ENCODE measurements at places on chromosomes 2 and 18.

DNA sequence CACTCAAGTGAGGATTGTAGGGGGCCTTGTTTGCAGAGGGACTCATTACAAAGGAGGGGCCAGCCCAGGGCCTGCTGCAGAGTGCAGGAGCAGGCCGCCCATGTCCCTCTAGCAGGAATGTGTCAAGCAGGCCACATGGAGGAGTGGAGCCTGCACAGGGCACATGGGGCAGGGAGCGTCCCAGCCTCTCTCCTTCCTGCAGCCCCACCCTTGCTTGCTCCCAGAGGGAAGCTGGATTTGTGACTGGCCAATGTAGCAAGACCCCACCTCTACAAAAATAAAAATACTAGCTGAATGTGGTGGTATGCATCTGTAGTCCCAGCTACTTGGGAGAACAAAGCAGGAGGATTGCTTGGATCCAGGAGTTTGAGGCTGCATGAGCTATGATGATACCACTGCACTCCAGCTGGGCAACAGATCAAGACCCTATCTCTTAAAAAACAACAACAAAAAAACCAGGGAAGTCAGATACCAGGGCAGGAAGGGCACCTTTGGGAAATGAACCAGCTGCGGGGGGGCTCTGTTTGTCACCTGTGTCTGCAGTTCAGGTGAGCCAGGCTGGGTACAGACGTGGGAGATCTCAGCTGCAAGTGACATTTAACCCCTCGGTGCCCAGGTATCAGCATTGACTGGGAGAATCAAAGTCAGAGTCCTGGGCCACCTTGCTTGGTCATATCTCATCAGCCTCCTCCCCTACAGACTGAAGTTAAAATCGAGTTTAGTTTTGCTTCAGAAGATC lies 27.7 kb downstream of the IMPA2 start:
- DNase-seq: no peak

DNA sequence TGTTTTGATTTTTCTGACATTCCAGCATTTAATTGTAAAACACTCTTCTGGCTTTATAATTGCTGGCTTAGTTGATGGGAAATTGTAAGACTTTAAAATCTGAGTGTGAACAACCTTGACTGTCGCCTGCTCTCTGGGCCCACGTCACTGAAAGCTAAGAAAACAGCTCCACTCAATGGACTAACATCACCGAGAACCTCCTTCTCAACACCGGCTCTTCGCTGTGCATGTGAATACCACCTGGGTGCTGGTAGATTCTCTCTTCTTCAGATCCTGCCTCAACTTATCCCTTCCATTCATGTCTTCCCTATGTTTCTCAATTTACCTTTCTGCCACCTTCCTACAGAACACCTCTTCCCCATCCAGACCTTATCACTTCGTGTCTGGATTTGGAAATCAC lies 523.1 kb upstream of the ID2 start:
- DNase-seq: no peak

DNA sequence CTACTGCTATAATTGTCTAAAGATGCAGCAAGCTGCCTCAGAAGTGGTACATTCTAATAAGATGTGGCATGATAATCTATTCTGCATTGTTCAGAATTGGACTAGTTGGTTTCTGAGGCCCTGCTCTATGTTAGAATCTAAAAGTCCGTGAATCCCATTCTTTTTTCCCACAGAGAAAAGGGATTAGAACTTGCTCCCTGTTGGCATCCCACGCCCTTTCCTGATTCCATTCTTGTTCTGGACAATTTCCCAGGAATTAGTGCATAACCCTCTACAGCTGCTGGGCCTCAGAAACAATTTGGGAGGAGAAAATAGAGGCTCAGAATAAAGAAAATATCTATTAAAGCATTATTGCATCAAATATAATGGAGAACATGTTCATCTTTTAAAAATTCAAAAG lies 282.7 kb downstream of the NRXN1 start:
- DNase-seq: no peak

- no peak for DNase-seq
Measured at GRCh38 chr2:135056790-135057189, 4.7 kb downstream of the RAB3GAP1 start.

- no peak for DNase-seq
Measured at GRCh38 chr2:37865640-37866039, 59.4 kb upstream of the RMDN2 start.

- DNase-seq: no peak
Measured at GRCh38 chr2:108803045-108803736, 16.6 kb downstream of the CCDC138 start.

- DNase-seq: no peak
Measured at GRCh38 chr2:204019572-204020501, 83.3 kb downstream of the ICOS start.

DNA sequence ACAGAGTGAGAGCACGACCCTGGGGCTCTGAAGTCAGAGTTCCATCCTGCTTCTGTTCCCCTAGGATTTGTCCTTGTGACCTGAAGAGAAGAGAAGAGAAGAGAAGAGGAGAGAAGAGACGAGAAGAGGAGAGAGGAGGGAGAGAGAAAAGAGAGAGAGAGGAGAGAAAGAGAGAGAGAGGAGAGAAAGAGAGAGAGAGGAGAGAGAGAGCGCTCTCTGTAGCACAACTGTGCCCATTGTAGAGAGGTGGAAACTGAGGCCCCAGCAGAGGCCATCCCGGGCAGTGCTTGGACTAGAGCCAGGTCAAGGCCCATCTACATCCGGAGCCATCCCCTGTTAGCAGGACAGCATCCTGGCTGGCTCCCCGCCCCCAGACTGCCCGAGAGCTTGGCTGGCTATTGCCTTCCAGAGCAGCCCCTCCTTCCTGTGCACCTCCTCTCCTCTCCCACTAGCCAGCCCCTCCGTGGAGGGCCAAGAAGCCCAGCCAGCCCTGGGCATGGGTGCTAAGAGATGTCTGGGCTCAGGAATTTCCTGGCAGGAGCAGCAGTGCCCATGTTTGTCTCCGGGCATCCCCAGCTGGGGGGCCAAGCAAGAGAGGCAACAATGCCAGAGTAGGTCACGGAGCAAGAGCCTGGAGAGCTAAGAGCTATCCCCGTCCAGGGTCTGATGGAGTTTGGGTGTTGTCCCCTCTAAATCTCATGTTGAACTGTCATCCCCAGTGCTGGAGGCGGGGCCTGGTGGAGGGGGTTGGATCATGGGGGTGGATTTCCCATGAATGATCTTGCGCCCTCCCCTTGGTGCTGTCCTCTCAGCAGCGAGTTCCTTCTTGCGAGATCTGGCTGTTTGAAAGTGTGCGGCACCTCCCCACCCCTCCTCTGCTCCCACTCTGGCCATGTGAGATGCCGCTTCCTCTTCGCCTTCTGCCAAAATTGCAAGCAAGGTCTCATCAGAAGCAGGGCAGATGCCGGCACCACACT lies 18.2 kb upstream of the GPR55 start:
- DNase-seq: no peak

GRCh38 chr2:71812736-71813135 lies 334.9 kb downstream of the CYP26B1 start:
- DNase-seq: no peak

DNA sequence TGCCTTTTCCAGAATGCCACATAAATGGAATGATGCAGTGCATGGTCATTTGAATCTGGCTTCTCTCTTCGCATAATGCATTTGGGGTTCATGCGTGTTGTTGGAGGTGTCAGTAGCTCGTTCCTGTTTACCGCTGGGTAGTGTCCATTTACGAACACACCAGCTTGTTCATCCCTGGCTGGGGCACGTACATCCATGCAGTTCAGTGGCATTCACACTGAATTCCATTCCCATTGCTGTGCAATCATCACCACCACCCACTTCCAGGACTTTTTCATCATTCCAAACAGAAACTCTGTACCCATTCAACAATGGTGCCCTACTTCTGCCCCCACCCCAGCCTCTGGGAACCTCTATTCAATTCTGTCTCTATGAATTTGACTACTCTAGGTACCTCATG lies 14.7 kb upstream of the CIDEA start:
- no peak for DNase-seq

- no peak for DNase-seq
Measured at GRCh38 chr2:33009249-33009648, 62.5 kb downstream of the LTBP1 start.

DNA sequence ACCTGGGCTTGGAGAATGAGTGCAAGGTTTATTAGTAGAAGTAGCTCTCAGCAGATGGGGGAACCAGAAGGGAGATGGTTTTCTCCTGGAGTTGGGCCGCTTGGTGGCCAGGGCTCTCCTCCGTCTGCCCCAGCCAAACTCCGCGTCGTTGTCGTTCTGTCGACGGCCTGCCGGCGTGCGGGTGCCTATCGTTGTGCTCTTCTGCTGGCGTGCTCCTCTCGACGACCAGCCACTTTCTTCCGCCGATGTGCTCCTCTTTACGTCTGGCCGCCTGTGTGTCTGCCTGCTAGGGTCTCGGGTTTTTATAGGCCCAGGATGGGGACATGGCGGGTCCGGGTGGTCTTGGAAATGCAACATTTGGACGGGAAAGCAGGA lies 119.1 kb downstream of the BMPR2 start:
- DNase-seq: no peak

DNA sequence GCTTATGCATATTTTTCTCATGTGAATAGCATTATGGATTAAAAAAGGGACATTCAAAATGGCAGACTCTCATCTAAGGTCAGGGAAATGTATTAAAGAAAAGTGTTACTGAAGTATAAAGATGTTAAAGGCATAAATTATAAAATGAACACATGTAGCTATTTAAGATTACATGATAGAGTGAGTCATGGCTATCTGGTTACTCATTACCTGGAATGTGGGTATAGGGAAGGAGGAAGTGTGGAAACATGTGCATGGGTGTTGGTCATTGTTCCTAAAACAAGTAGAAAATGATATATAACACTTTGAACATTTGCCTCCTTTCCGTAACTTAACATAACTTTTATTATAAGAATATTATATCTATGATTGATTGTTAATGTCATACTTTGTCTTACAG lies 66.4 kb downstream of the MYO1B start:
- DNase-seq: no peak

DNA sequence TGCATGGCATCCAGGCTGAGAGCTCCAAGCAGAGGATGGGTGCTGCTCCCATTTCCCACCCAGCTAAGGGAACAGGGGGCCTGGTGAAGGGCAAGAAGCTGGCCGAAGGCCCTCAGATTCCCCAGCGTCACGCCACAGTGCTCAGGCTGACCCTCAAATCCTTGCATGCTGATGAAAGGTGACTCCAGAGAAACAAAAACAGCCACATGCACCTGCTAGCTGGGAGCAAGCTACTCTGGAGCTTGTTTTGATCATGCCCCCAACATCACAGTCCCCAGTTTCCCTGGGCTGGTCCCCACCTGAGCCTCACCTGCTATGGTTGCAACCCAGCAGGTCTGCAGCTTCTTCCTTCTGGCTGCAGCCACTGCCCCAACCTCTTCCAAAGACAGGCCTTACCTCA lies 13.3 kb downstream of the RAB11FIP5 start:
- no peak for DNase-seq

DNA sequence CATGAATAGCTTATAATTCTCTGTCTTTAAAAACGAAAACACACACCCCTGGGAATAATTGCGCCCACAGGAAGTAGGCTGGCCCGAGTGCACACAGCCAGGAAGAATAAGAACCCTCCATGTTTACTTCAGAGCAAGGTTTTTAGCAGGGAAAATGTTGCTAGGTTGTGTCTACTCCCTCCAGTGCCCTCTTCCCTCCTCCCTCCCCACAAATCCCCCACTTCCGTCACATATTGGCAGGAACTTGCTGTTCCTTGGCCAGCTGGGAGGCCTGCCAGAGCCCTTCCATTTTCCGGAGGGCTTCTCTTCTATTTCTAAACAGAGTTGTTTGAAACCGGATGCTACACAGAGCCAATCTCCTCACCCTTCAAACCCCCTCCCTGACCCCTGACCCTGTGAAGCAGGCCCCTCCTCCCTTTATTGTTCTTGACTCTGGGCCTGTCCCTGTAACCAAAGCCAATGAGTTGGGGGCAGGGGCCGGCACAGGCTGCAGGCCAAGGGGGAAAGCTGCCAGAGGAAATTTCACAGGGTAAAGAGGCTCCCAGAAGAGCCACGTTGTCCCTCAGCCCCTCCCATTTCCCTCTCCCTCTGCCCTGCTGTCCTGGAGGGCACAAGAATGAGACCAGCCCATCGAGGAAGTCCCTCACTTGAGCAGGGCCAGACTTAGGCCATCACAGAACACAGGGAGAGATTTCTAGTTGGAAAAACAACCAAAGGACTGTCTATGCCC lies 49.8 kb upstream of the LGALSL start:
- peak; percentile 96 for DNase-seq

GRCh38 chr18:76951456-76952247 lies 129.3 kb downstream of the ZNF236 start:
- DNase-seq: no peak

GRCh38 chr2:174485788-174486562 lies 854 bp downstream of the GPR155 start:
- DNase-seq: no peak

GRCh38 chr2:145751629-145752028 lies 1231.7 kb upstream of the ZEB2 start:
- DNase-seq: peak; percentile 40

- DNase-seq: no peak
Measured at GRCh38 chr2:174607989-174608865, 10.6 kb upstream of the WIPF1 start.

DNA sequence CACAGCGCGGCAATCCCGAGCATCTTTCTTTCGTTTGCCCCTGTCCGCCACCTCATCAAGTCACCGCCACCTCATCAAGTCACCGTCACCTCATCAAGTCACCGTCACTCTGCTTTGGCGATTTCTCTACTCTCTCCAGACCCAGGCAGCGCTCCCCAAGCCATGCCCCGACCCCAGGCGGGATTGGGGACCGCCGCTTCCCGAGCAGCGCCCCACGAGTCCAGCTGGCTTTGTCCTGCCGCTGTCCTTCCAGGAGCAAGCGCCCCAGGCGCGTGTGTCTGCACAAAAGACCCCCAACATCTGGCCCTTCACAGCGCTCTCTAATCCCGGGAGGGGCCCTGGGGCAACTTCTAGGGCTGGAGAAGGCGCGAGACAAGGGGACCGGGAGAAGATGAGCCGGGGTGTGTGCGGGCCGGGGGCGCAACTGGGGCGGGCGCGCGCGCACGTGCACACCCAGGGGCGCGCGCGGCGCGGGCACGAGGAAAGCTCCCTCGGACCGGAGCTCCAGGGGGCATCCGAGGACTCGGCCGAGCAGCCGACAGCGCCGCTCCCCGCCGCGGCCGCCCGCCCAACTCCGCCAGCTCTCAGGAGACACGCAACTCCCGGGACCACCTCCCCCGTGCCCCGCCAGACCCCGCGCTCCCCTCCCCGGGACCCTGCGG lies 633 bp upstream of the RNF152 start:
- DNase-seq: no peak

- no peak for DNase-seq
Measured at GRCh38 chr2:159396799-159397198, 110.3 kb upstream of the WDSUB1 start.

DNA sequence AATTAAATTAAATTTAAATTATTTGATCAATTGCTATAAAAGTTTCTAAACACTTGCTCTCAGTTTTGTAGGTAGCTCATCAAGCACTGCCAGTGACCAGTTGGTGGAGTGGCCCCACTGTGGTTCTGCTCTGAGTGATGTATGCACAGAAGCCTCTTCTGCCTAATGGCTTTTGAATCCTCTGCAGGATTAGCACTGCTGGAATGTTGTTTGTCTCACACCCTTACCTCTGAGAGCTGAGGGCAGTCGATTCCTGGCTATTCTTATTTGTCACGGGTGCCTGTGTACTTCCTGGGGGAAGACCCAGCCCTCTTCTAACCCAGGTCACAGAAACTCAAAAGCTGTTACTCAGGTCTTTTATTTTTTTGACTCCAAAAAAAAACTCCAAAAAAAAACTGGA lies 9.5 kb downstream of the CAPN14 start:
- no peak for DNase-seq

GRCh38 chr2:196802401-196802800 lies 2.9 kb upstream of the GTF3C3 start:
- no peak for DNase-seq

Measured in pulmonary artery endothelial cell (primary cell).